Natural killer cell (primary cell): ENCODE measurements at places on chromosomes 5 and 9. TPM values are rescaled to one million over a fixed set of nuclear protein-coding genes. Genes with fewer than 3 reads are reported as not detected.

DNA sequence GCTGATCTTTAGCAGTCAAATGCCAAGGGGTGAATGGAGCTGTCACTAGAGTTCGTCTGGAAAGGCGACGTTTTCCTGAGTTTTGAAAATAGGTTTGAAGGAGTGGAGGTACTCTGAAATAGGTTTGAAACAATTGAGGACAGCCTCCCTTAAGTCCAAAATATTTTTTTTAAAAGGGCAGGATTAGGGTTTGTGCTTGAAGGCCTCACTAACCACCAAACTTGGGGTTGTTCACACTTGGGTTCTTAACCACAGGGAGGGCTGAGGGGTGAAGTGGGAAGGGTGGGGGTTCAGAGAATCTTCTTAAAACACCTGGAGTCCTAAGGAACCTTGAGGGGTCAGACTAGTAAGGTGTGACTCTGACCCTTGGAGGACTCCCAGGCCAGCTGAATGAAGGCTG lies 3.5 kb upstream of the PCDH12 start:
- peaks cover 41% of the 10 kb centered on the region for H3K4me1 ChIP-seq
- H3K36me3 ChIP-seq, result no peaks in the 10 kb centered on the region
- H3K27ac ChIP-seq, result peak overlapping the region; percentile 55
- no peak overlapping the region for H3K4me3 ChIP-seq

- H3K27me3 ChIP-seq, result no peaks in the 10 kb centered on the region
- no peak overlapping the region for H3K4me3 ChIP-seq
- no peaks in the 10 kb centered on the region for H3K4me1 ChIP-seq
Observed at GRCh38 chr5:63935103-63935502, 27.1 kb downstream of the HTR1A start.

- H3K4me3 ChIP-seq, result no peak overlapping the region
- H3K27ac ChIP-seq, result peak overlapping the region; percentile 55
- peak; percentile 64 for DNase-seq
- peaks cover 53% of the 10 kb centered on the region for H3K4me1 ChIP-seq
- no peaks in the 10 kb centered on the region for H3K27me3 ChIP-seq
- H3K36me3 ChIP-seq, result no peaks in the 10 kb centered on the region
Observed at GRCh38 chr5:10633271-10634049, 69.6 kb downstream of the ANKRD33B start.

- H3K27me3 ChIP-seq, result no peaks in the 10 kb centered on the region
- no peak overlapping the region for H3K27ac ChIP-seq
- no peaks in the 10 kb centered on the region for H3K4me1 ChIP-seq
- DNase-seq, result no peak
- no peaks in the 10 kb centered on the region for H3K36me3 ChIP-seq
- H3K4me3 ChIP-seq, result no peak overlapping the region
Observed at GRCh38 chr5:133293960-133294359, 242.1 kb downstream of the HSPA4 start.

DNA sequence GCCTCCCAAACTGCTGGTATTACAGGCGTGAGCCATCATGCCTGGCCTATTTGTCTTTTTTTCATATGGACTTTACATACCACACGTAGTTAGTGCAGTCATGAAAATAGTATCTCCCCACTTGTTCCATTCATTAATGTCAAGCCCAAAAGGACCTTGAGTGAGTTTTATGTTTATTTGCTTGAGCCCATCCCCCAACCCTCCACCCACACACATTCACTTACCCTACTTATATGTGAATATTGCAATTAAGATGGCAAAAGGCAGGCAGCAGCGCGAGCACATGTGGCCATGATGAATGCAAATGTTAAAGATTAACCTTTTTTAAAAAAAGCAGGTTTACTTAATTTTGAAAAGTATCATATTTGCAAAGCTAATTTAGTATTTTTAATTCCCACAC lies 24.9 kb upstream of the PIK3R1 start:
- no peaks in the 10 kb centered on the region for H3K4me1 ChIP-seq
- no peak for DNase-seq
- H3K27ac ChIP-seq, result no peak overlapping the region
- no peaks in the 10 kb centered on the region for H3K27me3 ChIP-seq

GRCh38 chr5:100841358-100842076 lies 61.6 kb downstream of the ST8SIA4 start:
- H3K27me3 ChIP-seq, result no peaks in the 10 kb centered on the region
- no peaks in the 10 kb centered on the region for H3K4me1 ChIP-seq
- H3K36me3 ChIP-seq, result peaks cover 14% of the 10 kb centered on the region
- no peak overlapping the region for H3K4me3 ChIP-seq
- DNase-seq, result no peak

DNA sequence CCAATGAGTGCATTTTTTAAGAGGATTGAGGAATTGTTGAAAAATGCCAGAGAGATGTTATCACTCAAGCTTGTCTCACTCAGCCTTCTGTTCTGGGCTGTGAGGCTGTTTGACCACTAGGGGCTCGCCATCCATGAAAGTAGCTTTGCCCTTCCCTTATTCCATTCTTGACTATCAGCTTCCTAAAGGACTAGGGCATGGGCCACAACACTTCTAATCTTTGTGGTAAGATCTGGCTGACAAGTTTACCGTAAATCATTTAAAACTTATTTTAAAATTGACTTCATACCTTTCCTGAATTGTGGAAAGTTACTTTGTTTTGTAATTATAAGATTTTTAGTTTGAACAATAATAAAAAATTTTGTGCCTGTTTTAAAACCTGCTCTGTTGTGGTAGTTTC lies 49.5 kb downstream of the TJP2 start:
- H3K27ac ChIP-seq, result no peak overlapping the region
- H3K4me1 ChIP-seq, result no peaks in the 10 kb centered on the region
- H3K36me3 ChIP-seq, result no peaks in the 10 kb centered on the region
- H3K4me3 ChIP-seq, result no peak overlapping the region
- no peaks in the 10 kb centered on the region for H3K27me3 ChIP-seq
- DNase-seq, result no peak

DNA sequence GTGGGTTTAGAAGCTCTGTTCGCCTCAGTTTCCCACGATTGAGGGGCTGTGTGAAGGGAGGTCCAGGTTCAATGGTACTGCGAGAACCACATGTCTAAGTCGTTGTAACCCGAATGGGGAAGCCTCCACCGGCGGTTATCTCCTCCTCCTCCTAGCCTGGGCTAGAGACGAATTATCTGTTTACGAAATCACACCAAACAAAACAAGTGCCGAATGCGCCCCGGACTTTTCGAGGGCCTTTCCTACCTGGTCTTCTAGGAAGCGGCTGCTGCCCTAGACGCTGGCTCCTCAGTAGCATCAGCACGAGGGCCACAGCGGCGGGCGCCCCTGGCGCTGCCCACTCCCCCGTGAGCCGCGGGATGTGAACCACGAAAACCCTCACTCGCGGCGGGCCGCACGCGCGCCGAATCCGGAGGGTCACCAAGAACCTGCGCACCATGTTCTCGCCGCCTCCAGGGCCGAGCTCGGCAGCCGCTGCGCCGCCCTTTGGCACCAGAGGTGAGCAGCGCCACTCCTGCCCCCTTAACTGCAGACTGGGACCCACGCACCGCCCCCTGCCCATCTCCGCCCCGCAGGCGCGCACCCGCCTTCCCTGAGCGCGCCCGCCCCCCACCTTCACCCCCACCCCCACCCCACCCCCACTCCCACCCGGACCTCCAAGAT lies at the start of gene CDKN2A:
Gene CDKN2A (minus strand): TSS at position 500 of the 663 bp plus-strand sequence.
- peaks cover 14% of the 10 kb centered on the region for H3K4me1 ChIP-seq
- H3K27me3 ChIP-seq, result peaks cover 10% of the 10 kb centered on the region
- peak within 1 kb of the TSS; percentile 63 for H3K4me3 ChIP-seq
- no peaks in the 10 kb centered on the region for H3K36me3 ChIP-seq
- peak within 1 kb of the TSS; percentile 74 for H3K27ac ChIP-seq

- H3K27me3 ChIP-seq, result no peaks in the 10 kb centered on the region
- no peaks in the 10 kb centered on the region for H3K36me3 ChIP-seq
- H3K4me1 ChIP-seq, result no peaks in the 10 kb centered on the region
- no peak overlapping the region for H3K4me3 ChIP-seq
- H3K27ac ChIP-seq, result no peak overlapping the region
- no peak for DNase-seq
Observed at GRCh38 chr5:54438620-54439389, 16.7 kb upstream of the HSPB3 start.

GKAP1 gene
- total RNA-seq, result 9.4 TPM

GARIN3 gene
- total RNA-seq, result not detected

PCDHGC3 gene
- total RNA-seq, result 0.68 TPM

BTNL9 gene
- total RNA-seq, result 0.54 TPM
